ENCODE measurements at places on chromosomes 11 and 22.

DNA sequence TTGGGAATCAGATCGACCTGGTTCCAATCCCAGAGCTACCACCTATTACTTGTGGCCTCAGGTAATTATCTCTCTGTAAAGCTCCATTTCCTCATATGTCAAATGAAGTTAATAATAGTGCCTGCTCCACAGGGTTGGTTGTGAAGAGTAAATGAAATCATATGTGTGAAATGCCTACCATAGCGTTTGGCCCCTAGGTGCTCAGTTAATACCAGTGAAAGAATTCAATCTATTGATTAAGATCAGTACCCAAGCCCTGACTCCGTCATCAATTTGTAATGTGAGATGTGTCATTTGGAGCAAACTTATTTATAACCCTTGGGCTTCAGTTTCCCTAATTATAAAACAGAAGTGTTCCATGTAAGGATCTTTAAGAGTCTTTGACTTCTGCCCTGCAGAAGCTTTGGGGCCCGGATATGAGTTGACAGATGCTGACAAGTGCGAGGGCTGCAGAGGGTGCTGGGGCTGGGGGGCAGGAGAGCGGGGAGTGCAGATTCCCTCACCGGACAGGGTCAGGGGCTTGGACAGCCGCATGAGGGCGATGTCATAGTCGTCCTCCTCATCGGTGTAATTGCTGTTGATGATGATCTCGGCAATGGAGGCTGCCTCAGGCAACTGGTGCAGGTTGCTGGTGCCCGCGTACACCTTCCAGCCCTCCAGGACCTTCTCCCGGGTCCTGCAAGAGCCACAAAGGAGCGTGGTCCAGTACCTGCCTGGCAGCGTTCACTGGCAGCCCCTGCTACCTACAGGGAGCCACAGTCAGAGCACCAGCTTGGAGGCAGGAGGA lies 20.9 kb downstream of the TMPRSS13 start:
- no peak for DNase-seq

- peak; percentile 61 for DNase-seq
These were observed 569 bp downstream of the POLA2 start for GRCh38 chr11:65262381-65262680.

DNA sequence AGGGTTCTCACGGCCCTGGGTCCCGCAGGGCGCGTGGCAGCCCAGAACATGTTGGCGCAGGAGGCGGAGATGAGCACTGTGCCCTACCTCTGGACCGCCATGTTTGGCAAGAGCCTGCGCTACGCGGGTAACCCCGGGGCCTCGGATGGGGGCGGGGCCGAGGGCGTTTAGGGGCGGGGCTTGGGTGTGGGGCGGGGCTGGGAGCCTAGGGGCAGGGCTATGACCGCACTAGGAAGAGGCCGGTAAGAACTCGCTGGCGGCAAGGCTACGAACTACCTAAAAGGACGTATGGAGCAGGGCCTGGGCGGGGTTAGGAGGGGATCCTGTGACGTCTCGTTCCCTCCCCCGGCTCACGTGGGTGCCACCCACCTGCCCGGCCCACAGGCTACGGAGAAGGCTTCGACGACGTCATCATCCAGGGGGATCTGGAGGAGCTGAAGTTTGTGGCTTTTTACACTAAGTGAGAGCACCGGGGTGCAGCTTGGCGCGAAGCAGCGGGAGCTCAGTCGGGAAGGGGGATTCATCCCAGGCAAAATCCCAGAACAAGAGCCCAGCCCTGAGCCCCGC lies 2.8 kb upstream of the LZTR1 start:
- DNase-seq: peak; percentile 62

DNA sequence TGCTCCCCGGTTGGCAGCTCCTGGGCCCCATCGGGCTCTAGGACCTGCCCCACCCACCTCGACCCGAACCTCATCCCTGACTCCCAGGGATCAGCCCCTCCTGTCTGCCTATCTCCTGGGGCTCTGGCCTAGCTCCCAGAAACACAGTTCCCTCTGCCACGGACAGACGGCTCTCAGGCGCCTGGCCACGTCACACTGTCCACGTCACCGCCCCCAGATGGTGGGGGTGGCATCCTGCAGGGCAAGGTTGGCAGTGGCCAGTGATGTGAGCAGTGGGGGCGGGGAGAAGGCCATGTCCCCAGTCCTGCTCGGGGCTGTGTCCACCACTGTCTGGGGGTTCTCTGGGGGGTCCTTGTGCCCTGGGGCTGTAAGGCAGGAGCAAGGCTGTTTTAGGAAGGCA lies 29.2 kb downstream of the SYT7 start:
- peak; percentile 40 for DNase-seq

DNA sequence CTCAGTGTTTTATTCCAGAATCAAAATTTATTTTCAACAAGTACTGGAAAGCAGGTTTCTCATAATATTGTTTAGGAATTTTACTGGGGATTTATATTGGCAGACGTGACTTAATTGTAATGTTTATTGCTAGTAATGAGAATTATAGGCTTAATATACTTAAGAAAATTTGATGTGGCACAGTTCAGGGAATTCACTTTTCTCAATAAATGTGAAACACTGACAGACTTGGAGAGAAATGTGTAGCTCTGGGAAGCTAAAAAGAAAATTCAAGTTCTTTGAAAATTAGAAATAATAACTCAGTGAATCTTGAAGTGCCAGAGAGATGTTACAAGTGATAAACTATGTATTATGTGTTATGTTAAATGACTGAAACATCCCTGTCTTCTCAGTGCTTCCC lies at the start of gene OR51F2:
OR51F2 (plus strand) TSS at position 301 of the 400 bp plus-strand sequence. CDS start 101 bp downstream, outside the sequence.
- no peak for DNase-seq

DNA sequence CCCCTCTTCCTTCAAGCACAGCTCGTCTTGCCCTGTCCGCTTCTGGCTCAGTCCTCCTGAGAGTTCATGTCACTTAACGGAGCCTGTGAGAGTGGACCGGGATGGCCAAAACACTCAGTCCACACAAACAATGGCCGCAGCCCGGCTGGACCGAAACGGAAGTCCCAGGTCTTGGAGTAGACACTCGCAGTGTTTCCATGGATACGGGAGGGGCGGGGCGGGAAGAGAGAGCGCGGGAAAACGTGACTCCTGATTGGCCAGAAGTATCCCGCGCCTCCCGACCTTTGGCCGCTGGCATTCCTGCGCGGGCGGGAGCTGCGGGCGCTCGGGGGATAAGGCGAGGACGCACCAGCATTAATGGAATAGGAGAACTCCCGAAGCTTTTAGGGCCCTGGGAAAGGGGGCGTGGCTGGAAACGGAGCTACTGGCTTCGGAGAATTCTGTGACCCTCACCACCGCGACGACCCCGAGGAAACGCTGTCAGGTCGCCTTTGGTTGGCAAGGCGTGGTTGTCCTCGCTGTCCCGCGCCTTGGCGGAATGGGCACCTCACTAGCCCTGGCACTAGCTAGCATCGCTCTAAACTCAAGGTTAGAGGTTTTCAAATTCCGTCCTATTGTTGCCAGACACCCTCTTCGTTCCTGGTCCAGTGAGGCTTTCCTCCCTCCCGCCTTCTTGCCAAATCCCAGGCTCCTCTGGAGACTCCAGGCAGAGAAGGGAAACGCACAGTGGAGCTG lies at the start of the genes NLRP14 and ZNF214:
NLRP14 (plus strand) TSS at position 297 of the 735 bp plus-strand sequence. CDS start 18,108 bp downstream, outside the sequence.
ZNF214 (minus strand) TSS at position 164 of the 735 bp plus-strand sequence. CDS start 17,511 bp downstream, outside the sequence.
- peak; percentile 94 for DNase-seq

- peak; percentile 14 for DNase-seq
These were observed 102.0 kb downstream of the CYP2R1 start for GRCh38 chr11:14789879-14790484.

DNA sequence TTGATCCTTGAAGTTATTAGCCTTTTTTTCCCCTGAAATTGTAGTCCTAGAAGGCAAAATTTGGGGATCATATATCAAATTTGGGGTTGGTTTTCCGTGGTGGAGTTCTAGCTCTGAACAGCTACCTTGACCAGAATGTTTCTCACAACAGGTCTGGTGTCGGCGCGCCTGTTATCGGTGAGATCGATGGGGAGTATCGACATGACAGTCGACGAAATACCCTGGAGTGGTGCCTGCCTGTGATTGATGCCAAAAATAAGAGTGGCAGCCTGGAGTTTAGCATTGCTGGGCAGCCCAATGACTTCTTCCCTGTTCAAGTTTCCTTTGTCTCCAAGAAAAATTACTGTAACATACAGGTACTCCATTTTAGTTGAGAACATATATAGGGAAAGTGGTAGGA lies 9.9 kb upstream of the PHLDB1 start:
- DNase-seq: no peak

DNA sequence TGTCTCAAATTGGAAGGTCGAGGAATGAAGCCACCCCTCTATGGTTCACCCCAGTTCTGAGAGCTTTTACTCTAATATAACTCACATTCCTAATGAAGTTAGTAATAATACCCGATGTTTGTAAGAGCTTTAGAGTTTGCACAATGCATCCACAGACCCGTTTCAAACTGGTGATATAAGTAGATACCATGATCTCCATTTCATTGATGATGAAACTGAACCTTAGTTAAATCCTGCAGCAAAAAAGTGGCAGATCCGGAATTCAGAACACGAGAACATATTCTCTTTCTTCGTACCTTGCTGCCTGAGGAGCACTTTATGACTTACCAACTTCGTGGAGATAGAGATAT lies 757 bp upstream of the RBFOX2 start:
- no peak for DNase-seq

GRCh38 chr22:23098718-23099530 lies 28.6 kb downstream of the GNAZ start:
- no peak for DNase-seq

DNA sequence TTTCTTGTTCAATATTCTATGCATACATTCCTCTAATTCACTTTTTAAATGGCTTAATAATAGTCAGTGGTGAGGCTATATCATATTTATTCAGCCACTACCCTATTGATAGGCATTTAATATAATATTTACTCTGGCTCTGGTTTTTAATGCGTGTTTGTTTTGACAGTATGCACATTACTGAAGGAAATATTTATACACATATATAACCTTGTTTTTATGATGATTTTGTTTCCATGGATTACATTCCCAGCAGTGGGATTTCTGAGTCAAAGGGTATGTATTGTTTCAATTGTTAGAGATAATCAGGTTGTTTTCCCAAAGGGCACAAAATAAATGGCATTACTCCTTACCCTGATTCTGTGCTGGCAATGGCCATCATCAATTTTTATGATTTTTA lies 105.8 kb downstream of the UVRAG start:
- no peak for DNase-seq

- peak; percentile 55 for DNase-seq
These were observed 12.7 kb upstream of the TSGA10IP start for GRCh38 chr11:65932558-65932919.

DNA sequence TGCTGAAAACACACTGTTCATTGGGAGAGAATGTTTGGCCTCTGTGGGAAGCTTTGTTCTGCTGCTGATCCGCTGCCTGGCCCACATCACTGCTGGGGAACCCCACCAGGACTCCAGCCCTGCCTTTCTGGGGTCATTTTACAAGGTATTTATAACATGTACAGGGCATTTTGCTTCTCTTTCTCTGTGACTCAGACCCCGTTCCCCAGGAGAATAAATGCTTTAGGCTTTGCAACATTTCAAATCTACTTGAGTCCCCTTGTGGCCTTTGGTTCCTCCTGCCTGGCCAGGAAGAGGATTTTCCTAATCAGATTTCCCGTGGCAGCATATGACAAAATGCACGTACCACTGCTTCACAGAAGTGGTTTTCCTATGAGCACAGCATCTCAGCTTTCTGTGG lies 43.0 kb downstream of the BTG4 start:
- DNase-seq: peak; percentile 53

DNA sequence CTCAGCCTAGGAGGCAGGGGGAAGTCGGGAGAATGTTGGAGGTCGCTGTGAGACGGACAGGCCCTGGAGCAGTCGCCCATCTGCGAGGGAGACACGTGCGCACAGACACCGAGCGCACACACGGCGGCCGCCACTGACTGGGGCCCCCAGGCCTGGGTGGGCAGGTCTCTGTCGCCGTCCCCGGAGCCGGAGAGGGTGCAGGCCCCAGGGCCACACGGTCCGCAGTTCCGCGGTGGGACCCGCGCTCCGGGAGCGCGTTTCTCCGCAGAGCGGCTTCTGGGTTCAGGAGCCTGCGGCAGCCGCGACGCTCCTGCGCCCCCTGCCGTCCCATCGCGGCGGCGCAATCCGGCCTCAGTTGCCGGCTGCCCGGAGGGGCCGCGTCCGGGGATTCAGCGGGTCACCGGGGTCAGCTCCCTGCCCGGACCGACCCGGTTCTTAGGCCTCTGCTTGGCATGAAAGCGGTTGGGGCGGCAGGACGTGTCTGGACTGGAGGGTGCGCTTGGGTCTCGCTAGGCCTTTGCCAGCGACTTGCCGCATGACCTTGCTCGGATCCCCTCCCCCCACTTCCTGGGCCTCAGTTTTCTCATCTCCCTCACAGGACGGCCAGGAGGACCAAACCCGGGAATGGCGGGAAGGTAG lies 31.2 kb downstream of the PDE2A start:
- peak; percentile 48 for DNase-seq

- DNase-seq: no peak
These were observed 26.9 kb upstream of the USP47 start for GRCh38 chr11:11814614-11815452.

DNA sequence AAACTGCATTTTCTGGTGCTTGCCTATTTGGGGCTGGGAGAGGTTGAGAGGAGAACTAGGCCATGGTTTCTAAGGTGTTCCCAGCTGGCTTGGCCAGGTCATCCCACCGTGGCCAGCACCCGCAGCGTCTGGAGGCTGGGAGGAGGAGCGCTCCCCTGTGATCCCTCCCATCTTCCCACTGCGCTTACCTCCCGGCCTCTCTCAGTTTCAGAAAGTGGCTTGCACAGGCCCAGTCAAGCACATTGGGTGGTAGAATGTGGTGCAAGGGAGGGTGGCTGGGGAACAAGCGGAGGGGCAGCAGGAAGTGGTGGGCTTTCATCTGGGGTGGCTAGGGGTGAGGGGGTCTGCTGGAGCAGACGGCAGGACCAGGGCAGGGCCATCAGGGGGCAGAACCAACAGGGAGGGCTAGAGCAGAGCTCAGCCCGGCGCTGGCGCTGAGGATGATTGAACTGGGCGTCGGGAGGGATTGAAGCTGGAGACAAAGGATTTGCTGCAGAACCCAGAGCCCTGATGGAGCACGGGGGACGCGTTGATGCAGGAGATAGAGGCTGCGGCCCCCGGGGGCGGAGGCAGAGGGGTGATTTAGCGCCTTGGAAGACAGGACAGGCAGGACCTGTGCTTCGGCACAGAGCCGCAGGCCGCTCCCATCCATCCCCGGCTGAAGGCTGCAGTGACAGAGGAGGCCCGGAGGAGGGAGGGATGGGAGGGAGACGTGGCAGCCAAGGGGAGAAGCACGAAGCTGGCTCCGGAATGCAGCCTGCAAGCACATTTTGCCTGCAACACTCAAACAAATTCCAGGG lies 76.0 kb downstream of the TRIM29 start:
- DNase-seq: peak; percentile 60

All from EH (cell line).